Stimulated activated CD8-positive, alpha-beta memory T cell treated with anti-CD3 and anti-CD28 coated beads, Interleukin-4, amount 100 ng/mL, for 48 hours (primary cell): ENCODE measurements at places on chromosomes 16 and 17.

- peak; percentile 43 for DNase-seq
Measured at GRCh38 chr17:14303343-14304221, 2.7 kb downstream of the HS3ST3B1 start.

DNA sequence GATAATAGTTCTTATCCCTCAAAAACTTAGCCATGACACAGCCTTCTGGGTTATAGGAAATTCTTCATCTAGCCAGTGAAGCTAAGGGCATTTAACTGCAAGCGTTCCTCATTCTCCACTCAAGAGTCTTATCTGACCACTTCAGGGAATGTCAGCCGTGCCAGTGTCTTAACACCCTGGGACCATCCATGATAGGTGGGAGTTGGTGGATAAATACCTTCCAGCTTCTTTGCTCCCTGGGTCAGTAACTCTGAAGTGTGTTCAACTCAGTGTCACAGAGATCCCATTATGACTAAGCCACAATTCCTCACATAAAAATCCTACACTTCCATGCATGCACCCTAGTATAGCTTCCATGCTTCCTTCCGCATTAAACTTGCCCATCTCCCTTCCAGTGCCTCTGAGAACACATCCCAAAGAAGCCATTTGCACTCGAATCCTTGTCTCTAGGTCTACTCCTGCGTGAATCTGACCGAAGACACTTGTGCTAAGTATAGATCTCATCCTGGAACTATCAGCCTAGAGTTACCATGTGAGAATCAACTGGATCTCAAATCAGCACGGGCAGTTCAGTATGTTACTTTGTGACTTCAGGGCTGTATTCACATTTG, 264.3 kb upstream of the MAF start:
- no peak for DNase-seq

- no peak for DNase-seq
Measured at GRCh38 chr17:29357821-29358232, 32.3 kb upstream of the TAOK1 start.

DNA sequence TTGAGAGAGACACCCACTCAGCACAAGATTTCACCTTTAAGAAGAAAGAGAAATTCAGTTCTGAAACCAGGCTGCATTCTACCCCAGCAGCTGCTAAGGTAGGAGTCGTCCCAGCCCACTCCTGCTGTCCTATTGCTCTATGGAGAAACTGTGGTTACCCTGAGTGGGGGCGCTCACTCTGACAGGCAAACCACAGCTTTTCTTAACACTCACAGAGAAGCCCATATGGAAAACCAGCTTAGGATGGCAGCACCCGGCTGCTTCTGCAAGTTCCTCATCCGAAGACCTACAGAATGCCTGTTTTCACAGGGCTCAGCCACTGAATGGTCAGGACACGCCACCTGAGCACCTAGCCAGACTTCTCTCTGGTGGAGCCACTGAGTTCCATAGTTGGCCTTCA, 7.5 kb downstream of the ATP5PD start:
- no peak for DNase-seq

GRCh38 chr16:23229714-23230113, 47.2 kb downstream of the SCNN1G start:
- no peak for DNase-seq

DNA sequence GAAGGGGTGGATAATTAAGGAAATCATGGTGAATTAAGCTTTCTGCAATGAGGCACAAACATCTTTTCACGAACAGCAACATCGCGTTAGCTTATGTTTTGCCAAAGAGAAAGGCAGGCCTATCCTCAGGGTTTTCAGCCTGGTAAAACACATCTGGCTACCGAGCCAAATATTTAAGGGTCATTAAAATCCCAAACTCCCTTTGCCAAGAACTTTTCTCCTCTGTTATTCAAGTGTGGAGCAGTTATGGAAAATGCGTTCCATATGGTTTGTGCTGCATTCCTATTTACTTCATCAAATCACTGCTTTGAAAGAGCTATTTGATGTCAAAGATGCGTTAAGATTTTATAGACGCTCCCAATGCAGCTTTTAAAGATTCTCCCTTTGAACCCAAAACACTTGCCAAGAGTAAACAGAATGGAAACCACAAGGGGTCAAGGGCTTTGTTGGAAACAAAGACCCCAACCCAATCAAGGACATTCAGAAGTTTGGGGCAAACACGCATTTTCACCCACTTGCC, 308.3 kb upstream of the CDH5 start:
- DNase-seq: no peak

GRCh38 chr16:85522842-85523601, 90.1 kb upstream of the GSE1 start:
- DNase-seq: no peak

DNA sequence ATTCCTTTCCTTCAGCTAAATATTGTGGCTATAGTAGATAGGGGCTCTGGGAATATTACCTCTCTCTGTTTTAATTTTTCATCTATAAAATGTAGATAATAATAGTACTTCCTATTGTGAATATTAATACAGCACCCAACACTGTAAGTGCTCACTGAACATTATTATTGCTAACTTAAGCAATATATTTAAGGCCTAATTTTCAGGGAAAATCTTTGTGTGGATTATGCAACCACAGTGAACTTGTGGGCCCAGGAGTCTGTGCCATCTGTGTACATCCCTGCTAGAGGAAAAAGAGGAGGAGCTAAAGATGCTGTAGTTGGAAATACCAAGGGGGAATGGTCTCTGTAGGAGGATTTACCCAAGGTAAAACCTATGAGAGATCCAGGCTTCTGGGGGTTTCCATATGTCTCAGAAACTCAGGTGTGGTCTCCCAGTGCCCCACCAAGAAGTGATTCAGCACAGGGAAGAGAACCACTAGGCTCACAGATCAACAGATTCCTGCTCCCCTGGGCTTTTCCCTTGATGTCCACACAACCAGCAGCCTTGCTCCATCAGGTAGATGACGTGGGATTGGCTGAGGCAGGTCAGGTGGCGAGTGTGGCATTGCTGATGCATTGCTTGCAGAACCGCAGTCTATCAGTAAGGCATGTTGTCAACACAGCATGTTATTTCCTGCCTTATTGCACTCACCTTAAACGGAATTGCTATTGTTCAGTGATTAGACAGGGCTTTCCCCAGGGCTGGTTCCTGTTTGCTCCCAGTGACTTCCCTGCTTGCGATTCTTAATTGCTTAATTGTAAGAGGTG, 1.6 kb upstream of the N4BP1 start:
- DNase-seq: peak; percentile 84

GRCh38 chr17:76709077-76709950, 1.5 kb downstream of the MXRA7 start:
- no peak for DNase-seq

DNA sequence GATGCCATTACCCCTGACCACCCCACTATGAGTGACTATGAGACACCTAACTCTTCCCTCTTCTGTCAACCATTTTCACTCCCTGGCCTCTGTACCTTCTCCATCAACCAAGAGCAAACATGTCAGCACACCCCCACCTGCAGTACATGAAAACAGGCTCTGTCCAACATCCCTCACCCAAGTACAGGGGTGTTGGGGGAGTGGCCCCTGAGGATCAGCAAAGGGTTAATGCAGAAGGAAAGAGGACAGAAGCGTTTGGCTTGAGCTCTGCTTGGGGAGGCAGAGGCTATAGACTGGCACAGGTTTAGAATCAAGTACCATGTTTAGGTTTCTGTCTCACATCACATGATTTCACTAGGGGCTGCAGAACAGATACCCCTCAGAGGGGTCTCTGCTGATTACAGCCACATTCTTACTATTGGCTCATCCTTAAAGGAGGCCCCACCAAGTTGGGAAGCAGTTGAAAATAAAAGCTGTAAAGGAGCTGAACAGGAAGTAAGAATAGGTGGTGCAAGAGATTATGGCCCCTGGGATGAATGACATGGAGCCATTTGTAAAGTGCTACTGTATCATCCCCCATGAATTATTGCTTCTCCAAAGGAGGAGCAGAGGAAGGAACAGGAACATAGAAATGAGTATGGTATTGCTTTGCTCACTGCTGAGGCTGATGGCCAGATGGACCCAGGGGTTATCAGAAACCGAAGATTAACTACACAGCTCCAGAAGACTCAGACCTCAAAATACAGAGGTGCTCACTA, 2.4 kb upstream of the PSMC3IP start:
- no peak for DNase-seq

GRCh38 chr16:26901196-26901861, 165.4 kb upstream of the C16orf82 start:
- DNase-seq: no peak

GRCh38 chr16:74999609-75000480, 1.0 kb downstream of the ZNRF1 start:
- DNase-seq: peak; percentile 68

DNA sequence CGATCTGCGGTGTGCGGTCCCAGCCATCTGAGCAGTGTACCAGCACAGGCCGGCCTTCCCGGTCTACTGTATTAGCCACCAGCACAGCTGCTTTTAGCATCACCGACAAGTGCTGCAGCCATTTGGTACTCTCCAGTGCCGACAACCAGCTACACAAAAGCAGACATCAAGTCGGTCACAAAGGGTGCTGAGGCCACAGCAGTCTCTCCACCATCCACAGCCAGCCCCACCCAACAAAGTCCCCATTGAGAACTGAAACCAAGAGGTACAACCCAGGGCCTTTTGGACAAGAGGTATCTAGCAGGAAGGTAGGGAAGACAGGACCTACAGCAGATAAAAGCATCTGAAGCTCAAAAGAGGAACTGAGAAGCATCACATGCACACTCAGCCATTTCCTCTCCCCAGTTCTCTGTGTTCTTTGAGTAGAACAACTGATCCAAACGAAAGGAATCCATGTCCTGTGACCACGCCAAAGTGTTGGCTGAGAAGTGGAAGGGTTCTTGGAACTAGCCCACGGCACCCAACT, 9.5 kb downstream of the MTMR4 start:
- DNase-seq: no peak

DNA sequence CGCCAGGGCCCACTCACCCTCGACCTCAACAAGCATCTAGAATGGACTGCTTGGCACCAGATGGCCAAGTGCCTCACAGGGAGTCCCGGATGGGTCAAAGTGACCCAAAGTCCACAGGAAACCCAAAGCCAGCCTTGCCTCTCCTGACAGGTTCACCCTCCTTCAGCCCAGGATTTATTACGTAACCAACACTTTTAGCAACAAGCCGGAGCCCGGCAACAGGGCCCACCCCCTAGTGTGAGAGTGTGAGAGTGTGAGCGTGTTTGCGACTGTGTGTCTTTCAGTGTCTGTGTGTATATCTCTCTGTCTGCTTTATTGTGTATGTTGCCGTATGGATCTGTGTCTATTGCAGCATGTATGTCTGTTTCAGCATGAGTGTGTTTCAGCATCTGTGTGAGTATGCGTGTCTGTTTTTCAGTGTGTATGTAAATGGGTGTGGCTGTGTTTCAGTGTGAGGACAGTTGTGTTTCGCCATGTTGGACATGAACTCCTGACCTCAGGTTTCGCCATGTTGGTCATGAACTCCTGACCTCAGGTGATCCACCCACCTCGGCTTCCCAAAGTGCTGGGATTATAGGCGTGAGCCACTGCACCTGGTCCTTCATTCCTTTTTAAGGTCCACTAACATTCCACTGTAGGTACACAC, 13.7 kb upstream of the PEMT start:
- no peak for DNase-seq

- DNase-seq: no peak
Measured at GRCh38 chr17:156094-156621, 18.8 kb downstream of the SCGB1C2 start.

GRCh38 chr17:37043201-37043600, 94.4 kb downstream of the AATF start:
- no peak for DNase-seq

GRCh38 chr17:74063439-74063838, 140.0 kb upstream of the RPL38 start:
- no peak for DNase-seq

GRCh38 chr16:73275024-73275423, 227.1 kb upstream of the ZFHX3 start:
- DNase-seq: no peak

GRCh38 chr17:75876938-75877751, 1.2 kb downstream of the TRIM47 start:
- DNase-seq: peak; percentile 70

DNA sequence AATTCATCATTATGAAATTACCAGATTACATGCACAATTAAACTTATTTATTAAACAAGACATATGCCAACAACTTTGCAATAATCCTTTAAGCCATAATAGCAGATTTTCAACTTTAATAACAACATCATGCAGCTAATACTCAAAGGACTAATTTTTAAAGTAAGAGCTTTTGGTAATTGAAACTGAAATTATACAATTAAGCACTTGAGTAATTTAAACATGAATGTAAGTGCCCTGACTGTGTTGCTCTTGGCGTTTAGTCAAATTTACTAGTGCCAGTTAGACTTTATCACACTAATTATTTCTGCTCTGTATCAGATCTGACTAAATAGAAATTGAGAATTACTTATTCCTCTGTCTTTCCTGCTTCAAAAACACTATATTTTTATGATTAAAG, 46.8 kb upstream of the PSMD7 start:
- no peak for DNase-seq

DNA sequence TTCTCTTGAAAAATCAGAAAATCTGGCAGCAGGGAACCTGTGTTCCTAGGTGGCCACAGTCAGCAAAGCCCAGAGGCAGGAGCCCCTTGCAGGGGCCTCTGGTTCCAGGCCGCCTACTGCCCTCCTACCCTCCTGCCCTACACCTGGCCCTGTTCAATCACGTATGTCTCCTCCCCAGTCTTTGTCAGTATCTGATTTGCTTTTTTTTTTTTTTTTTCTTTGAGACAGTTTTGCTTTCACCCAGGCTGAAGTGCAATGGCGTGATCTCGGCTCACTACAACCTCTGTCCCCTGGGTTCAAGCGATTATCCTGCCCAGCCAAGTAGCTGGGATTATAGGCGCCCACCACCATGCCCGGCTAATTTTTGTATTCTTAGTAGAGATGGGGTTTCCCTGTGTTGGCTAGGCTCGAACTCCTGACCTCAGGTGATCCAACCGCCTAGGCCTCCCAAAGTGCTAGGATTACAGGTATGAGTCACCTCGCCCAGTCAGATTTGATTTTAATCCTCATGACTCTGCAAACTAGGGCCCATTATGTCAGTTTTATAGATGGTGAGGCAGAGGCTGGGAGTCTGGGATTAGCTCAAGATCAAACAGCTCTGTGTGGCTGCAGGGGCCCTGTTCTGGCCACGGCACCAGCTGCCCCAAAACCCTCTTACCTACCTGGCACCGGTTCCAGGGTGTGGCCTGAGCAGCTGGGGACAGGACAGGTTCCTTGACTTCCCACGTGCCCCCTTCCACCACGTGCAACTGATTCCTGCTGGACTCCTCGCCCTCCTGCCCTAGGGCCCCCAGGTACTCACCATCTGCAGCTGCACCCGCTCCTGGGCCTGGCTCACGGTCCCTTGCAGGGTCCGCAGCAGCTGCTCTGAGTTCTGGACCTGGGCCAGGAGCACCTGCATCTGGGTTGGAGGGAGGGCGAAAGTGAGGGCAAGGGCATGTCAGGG, 14.7 kb downstream of the RABEP2 start:
- no peak for DNase-seq
